ENCODE measurements at places on chromosomes 5 and 9. TPM values are rescaled to one million over a fixed set of nuclear protein-coding genes. Genes with fewer than 3 reads are reported as not detected.

GRCh38 chr5:77210964-77211690 lies 647 bp downstream of the PDE8B start:
- no peak for DNase-seq
- H3K27ac ChIP-seq: no peak overlapping the region
- peak overlapping the region; percentile 61 for H3K4me3 ChIP-seq
- peaks cover 7% of the 10 kb centered on the region for H3K36me3 ChIP-seq

DNA sequence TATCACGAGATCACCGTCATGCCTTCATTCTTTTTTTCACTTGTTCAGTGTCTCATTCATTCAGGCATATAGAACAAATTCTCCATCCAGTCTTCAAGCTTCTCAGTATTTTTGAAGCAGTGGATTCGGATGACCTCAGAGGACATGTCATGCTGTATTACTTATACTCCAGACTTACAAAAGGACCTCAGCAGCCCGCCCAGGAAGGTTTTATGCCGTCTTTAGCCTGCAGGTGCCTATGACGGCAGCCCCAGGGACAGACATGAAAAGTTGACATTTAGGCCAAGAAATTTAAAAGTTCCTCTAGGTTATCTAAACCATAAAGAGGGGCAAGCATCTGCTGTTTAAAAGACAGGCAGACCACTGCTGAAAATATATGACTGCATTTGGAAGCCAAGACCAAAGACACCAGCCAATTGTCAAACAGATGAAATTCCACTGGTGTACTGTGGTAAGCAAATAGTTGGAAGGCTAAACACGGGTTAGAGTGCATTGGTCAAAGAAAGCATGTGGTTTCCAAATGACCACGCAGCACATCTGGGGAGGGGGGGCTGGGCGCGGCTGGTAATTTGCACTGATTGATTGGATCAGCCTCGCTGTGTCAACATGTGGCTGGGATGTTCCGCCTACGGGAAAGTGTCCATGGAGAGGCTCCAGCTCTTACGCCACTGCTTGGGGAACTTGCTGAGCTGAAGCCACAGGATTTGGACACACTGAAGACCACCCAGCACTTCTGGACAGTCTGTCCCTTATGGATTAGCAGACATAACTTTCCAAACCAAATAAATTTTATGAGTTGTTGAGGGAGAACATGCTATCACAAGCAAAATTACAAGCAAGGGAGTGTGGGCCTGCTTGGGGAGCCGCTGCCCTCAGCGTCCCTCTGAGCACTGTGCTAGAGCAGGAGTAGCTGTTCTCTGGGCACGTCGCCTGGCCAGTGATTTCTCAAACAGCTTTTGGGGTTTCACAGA lies 173.6 kb downstream of the FANCC start:
- peaks cover 5% of the 10 kb centered on the region for H3K4me1 ChIP-seq
- H3K4me3 ChIP-seq: no peak overlapping the region
- H3K27ac ChIP-seq: no peak overlapping the region
- DNase-seq: no peak
- H3K27me3 ChIP-seq: no peaks in the 10 kb centered on the region

PCDH1 gene
- total RNA-seq: not detected

MAMDC4 gene
- 18.2 TPM for total RNA-seq

- H3K4me1 ChIP-seq: no peaks in the 10 kb centered on the region
- no peaks in the 10 kb centered on the region for H3K36me3 ChIP-seq
- no peaks in the 10 kb centered on the region for H3K27me3 ChIP-seq
- H3K4me3 ChIP-seq: no peak overlapping the region
- no peak for DNase-seq
These were observed 19.7 kb downstream of the NIPSNAP3B start for GRCh38 chr9:104783588-104783987.

SLC34A3 gene
- not detected for total RNA-seq

DNA sequence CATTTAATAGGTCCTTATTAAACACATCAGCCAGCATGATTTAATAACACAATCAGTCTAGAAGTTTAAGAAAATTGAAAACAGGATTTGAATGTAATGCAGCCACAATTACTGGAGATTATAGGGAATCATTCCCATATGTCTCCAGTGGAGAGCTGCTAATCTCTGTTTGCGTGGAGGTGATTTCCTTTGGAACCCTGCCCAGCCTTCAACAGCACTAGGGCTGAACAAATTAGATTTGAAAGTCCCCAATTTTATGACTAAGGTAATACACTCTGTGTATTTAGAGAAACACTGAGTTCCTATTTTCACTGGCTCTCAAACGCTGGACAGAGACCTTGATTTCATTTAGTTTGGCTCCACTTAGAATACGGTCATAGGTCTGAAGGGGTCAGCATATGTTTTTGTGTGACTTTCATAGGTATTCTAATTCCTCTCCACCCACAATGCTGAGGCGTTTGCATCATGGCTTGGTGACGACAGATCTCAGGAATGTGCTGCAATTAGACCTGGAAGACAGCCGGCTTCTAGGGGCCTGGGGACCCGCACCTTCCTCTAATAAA lies 508.3 kb downstream of the EBF1 start:
- H3K27ac ChIP-seq: no peak overlapping the region
- no peaks in the 10 kb centered on the region for H3K4me1 ChIP-seq
- H3K36me3 ChIP-seq: no peaks in the 10 kb centered on the region
- H3K27me3 ChIP-seq: no peaks in the 10 kb centered on the region
- no peak overlapping the region for H3K4me3 ChIP-seq

DNA sequence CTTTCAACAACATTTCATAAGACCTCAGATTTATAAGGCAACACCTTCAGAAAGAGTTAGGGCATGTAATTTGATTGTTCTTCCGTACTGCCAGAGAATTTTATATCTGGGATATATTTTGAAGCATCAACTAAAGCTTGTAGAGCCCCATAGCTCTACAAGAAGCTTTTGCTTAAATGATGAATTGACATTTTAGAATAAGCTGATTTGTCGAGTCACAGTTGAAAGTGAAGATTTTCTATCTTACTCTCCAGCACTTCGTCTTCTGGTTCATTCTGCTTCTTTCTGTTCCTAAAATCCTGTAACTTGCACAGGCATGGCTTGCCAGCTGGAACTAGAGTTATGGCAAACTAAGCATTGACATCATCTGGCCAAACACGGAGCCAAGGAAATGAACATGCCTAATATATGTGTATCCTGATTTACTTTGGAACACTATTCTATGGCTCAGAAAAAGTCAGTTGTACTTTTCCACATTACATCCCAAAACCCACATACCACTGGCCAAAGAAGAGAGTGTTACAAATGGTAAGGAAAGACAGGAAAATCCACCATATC lies 68.6 kb upstream of the MAST4 start:
- H3K36me3 ChIP-seq: no peaks in the 10 kb centered on the region
- no peak for DNase-seq
- no peaks in the 10 kb centered on the region for H3K4me1 ChIP-seq
- peaks cover 22% of the 10 kb centered on the region for H3K27me3 ChIP-seq
- no peak overlapping the region for H3K4me3 ChIP-seq
- no peak overlapping the region for H3K27ac ChIP-seq

LCN15 gene
- total RNA-seq: not detected

SIMC1 gene
- total RNA-seq: 36.7 TPM

DNA sequence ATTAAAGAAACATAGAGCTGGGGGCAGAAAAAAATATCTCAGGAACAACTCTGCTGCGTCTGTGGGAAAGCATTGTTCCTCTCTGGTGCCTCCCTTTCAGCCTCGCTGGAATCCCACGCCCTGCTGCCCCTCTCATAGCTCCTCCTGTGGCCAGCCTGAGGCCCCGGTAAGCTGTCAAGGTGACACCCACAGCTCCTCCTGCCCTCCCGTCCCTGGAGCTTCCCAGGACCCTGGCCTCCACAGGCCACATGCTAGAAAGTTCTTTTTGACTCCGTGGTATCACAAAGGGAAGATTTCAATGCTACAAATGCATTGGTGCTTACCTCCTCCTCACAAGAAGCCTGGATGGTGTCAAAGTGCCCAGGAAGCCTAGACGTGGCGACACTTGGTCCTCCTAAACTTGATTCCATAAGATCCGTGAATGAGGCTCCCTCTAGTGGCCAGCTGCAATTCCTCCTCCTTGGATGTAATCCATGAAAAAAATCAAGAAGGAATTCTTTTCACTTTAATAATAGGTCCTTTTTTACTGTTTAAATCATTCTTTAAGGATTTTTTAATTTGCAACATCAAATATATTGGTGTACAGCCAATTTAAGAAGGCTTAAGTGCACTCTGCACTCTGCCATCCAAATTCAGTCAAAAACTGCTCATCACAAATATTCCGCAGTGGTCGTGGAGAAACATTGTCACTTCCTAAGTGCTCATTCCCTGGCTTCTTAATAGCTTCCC lies 104.9 kb downstream of the CFAP90 start:
- no peaks in the 10 kb centered on the region for H3K36me3 ChIP-seq
- H3K27ac ChIP-seq: no peak overlapping the region
- peak; percentile 4 for DNase-seq
- no peaks in the 10 kb centered on the region for H3K4me1 ChIP-seq
- no peaks in the 10 kb centered on the region for H3K27me3 ChIP-seq

- H3K4me3 ChIP-seq: no peak overlapping the region
- H3K27ac ChIP-seq: no peak overlapping the region
- peaks cover 16% of the 10 kb centered on the region for H3K27me3 ChIP-seq
- H3K36me3 ChIP-seq: no peaks in the 10 kb centered on the region
- DNase-seq: no peak
These were observed 109.8 kb upstream of the NFIL3 start for GRCh38 chr9:91533382-91533781.

FAM114A2 gene
- 28.3 TPM for total RNA-seq

PDCD1LG2 gene
- 1.4 TPM for total RNA-seq

DNA sequence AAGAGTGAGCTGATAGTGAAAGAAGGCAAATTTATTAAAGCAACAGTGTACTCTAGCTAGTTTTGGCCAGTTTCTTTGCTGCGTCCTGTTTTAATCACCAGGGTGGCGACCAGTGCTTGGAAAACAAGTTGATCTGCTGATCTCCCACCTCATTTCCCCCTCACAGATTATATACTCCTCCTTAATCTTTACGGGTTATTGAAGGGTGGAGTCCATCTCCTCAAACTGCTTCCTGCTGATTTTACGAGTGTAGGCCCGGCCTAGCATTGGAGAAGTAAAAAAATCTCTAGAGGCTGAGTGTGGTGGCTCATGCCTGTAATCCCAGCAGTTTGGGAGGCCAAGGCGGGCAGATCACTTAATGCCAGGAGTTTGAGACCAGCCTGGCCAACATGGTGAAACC lies 14.0 kb upstream of the CFAP95 start:
- H3K4me1 ChIP-seq: peaks cover 7% of the 10 kb centered on the region
- no peak overlapping the region for H3K4me3 ChIP-seq
- H3K27me3 ChIP-seq: no peaks in the 10 kb centered on the region
- no peaks in the 10 kb centered on the region for H3K36me3 ChIP-seq
- H3K27ac ChIP-seq: no peak overlapping the region
- no peak for DNase-seq

DNA sequence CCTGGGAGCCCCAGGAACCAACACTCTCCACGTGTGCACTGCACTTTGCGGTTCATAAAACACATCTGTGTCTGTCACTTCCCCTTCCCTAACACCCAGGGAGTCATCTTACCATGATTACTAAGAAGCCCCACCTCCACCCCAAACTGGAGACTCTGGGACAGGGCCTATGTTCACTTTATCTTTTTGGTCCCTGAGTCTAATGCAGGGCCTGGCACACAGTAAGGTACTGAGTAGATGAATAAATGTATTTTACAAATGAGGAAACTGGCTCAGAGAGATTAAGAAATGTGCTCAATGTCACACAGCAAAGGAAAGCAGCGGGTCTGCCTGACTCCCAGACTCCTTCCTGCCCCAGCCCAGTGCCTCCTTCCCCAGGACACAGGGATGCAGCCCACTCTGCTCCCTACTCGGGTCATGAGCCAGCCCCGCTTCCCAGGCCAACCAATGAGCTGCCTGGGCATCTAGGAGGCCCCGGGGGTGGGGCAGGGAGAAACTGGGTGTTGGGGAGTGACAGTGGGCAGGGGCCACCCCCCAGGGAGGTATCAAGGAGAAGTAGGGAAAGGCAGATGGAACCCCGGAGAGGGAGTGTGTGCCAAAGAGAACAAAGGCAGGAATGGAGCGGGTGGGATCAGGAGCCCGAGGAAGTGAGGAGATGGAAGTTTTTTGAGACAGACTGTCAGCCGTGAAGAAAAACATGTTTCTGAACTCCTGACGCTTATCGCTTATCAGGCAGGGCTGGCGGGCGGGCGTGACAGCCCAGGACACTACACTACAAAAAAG lies 30.5 kb downstream of the SHB start:
- peaks cover 3% of the 10 kb centered on the region for H3K27me3 ChIP-seq
- no peak overlapping the region for H3K4me3 ChIP-seq
- H3K4me1 ChIP-seq: no peaks in the 10 kb centered on the region
- DNase-seq: no peak

- H3K27me3 ChIP-seq: no peaks in the 10 kb centered on the region
- H3K36me3 ChIP-seq: peaks cover 2% of the 10 kb centered on the region
- no peak overlapping the region for H3K4me3 ChIP-seq
These were observed 33.3 kb downstream of the FBXO10 start for GRCh38 chr9:37542895-37543294.

GRCh38 chr9:95316794-95317118 lies 753 bp downstream of the FANCC start:
- no peak for DNase-seq
- peaks cover 12% of the 10 kb centered on the region for H3K27me3 ChIP-seq
- H3K27ac ChIP-seq: peak overlapping the region; percentile 21
- peaks cover 25% of the 10 kb centered on the region for H3K4me1 ChIP-seq
- peak overlapping the region; percentile 82 for H3K4me3 ChIP-seq

- no peak overlapping the region for H3K27ac ChIP-seq
- no peak overlapping the region for H3K4me3 ChIP-seq
- H3K4me1 ChIP-seq: no peaks in the 10 kb centered on the region
- no peaks in the 10 kb centered on the region for H3K27me3 ChIP-seq
- DNase-seq: no peak
- H3K36me3 ChIP-seq: peaks cover 50% of the 10 kb centered on the region
These were observed 41.5 kb downstream of the TENT4A start for GRCh38 chr5:6754766-6755165.

DMXL1 gene
- 28.2 TPM for total RNA-seq

NR2F1-AS1 gene
- total RNA-seq: not detected

TPPP gene
- total RNA-seq: not detected

CPLANE1 gene
- total RNA-seq: 7.7 TPM

PCDHGA2 gene
- 0.17 TPM for total RNA-seq

- H3K27ac ChIP-seq: peak within 1 kb of the TSS; percentile 91
- H3K4me1 ChIP-seq: peaks cover 74% of the 10 kb centered on the region
- no peaks in the 10 kb centered on the region for H3K27me3 ChIP-seq
These were observed at the start of gene TNFAIP8 for GRCh38 chr5:119355685-119356611. TSS of gene TNFAIP8 (plus strand) at chr5:119356019. CDS start at chr5:119356091, 72 bp downstream.

GRCh38 chr9:114852050-114852594 lies 46.3 kb upstream of the TNFSF15 start:
- no peak overlapping the region for H3K27ac ChIP-seq
- peaks cover 11% of the 10 kb centered on the region for H3K36me3 ChIP-seq
- DNase-seq: no peak

DNA sequence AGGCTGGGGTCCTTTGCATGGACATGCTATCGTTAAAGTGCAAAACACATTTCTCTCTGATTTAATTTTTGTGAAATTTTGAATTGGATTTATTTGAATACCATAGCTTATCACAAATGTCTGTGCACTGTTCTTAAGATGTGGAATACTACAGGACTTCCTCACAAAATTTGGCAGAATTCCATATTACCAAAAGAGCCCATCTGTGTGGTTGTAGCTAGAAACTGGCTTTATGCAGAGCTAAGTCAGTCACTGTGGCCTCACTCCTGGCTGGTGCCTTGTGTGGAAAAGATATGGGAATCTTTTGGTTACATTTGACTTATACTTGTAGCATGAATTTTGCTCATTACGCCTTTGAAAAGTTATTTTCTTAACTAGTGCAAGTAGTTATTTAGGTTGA lies 35.5 kb downstream of the ACO1 start:
- peaks cover 25% of the 10 kb centered on the region for H3K36me3 ChIP-seq
- no peak overlapping the region for H3K4me3 ChIP-seq
- H3K27ac ChIP-seq: no peak overlapping the region
- no peaks in the 10 kb centered on the region for H3K4me1 ChIP-seq
